ENCODE measurements at places on chromosomes 5 and 9. TPM values are rescaled to one million over a fixed set of nuclear protein-coding genes. Genes with fewer than 3 reads are reported as not detected.

Gene PDE6A
- total RNA-seq, result not detected

Gene GADD45G
- 3.2 TPM for total RNA-seq

GRCh38 chr5:91269198-91269597 lies 113.9 kb downstream of the ARRDC3 start:
- DNase-seq, result peak; percentile 51

DNA sequence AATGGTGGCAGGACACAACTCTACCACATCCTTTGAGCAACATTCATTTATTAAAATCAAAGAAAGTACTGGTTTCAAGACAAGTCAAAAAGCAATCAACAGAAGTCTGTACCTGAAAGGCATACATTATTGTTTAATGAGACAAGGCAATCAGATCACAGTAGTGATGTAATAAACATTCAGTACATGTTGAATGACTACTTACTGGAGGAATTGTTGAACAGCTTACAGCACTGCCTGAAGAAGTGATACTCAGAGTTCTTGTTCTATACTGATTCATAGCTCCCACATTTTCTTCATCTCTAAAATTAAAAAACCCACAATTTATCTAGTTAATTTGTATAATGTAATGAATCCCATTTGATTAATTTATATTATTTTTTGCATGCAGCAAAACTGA lies 18.2 kb downstream of the RIOK2 start:
- DNase-seq, result no peak

DNA sequence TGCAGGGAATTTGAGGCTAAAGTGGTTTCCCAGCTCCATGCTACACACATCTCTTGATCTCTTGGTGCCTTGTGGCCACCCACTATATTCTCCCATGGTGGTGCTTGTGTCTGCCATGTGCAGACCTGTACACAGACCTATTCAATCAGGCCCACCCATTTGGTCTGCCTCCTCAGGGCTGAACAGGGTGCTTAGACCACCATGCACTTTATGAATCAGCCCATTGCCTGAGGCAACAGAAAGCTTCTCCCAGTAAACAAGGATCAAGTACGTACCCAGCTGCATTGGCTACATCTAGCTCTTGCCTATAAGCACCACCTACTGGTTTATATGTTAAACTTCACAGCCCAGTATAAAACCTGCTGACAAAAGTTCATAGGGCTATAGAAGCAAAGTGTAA lies 664.3 kb upstream of the EDIL3 start:
- DNase-seq, result no peak

- no peak for DNase-seq
Measured at GRCh38 chr5:102216678-102217077, 79.4 kb downstream of the SLCO4C1 start.

DNA sequence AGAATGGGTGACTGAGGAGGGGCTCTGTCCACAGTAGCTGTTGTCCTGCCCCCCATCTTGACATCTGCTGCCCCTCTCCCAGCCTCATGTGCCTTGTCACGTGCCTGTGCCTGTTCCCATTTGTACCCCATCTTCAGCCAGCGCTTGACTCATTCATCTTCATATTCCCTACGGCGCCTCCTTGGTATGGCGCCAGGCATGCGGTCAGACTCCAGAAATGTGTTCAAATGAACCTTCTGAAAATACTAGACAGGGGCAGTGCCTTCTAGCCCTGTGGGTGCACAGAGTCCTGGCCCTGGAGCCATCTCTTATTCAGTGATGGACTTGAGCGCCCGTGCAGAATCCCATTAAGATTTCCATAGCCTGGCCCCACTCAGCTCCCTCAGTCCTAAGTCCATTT lies 46.2 kb downstream of the CFAP77 start:
- no peak for DNase-seq

- DNase-seq, result no peak
Measured at GRCh38 chr5:126852091-126852571, 75.2 kb downstream of the LMNB1 start.
